ENCODE measurements at places on chromosomes 2 and 18.

DNA sequence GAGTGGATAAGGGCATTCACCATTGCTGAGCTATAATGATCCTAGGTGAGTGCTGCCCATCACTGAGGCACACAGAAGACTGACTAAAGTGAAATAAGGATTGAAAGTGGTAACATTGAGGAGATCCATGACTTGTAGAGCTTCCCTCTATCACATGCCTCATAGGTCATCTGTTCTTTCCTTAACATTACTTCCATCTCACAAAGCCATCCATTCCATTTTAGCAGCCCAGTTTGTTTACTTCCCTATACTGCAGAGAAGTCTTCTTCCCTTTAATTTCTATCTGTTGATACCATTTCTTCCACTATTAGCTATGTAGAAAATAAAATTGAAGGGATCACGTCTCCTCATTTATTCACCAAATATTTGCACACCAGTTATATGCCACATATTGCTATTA lies 32.1 kb downstream of the ME2 start:
- no peak for DNase-seq

DNA sequence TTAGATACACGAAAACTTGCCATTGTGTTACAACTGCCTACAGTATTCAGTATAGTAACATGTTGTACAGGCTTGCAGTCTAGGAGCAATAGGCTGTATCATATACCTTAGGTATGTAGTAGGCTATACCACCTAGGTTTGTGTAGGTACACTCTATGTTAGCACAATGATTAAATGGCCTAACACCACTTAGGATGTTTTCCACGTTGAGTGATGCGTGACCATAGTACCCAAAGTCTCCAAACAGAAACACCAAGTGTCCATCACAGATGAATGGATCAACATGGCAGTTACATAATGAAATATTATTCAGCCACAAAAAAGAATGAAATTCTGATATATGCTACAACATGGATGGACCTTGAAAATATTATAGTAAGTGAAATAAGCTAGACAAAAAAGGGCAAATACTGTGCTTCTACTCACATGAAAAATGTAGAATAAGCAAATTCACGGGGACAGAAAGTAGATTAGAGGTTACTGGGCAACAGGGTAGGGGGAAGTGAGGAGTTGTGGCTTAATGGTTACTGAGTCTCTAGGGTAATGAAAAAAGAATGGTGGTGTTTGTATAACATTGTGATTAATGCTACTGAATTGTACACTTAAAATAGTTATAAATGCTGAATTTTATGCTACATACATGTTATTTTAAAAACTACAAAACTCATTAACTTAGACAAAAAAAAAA lies 62.6 kb downstream of the TMEM131 start:
- no peak for DNase-seq

DNA sequence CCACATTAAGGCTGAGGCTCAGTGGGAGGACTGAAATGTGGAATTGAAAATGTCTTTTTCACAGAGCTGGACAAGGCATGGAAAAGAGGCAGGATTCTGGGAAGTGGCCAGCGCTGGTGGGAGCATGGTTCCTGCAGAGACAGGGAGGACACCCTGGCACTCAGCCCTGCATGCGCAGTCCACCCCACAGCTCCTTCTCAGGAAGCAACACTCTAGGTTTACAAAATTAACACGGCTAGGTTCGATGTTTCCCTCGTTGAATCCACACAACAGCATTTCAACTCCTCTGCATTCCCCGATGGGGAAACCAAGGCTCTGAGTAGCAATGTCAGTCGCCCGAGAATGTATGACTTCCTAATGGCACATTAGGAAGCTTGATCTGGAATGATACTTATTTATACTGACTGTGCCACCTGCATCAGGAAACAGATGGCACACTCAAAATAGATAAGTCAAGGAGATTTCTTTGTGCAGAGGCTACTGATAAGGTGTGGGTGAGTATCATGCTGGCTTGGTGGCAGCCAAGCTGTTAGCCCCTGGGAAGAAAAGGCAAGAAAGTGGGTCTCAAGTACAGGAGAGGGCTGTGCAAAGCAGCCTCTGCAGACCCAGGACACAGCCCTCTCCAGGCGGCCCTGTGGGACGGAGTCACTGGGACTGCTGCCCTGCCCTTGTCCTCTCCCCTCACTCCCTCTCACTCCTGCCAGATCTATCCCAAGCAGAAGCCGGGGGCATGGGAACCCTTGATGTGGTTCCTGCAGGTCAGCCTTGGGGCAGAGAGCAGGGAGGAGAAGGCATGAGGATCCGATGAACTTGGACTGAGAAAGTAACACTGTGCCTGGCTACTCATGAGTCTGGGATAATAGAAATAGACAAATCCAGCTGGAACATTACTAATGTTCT lies 158.4 kb upstream of the FHL2 start:
- DNase-seq: no peak

GRCh38 chr18:45962461-45962860 lies 4.7 kb downstream of the EPG5 start:
- peak; percentile 79 for DNase-seq

DNA sequence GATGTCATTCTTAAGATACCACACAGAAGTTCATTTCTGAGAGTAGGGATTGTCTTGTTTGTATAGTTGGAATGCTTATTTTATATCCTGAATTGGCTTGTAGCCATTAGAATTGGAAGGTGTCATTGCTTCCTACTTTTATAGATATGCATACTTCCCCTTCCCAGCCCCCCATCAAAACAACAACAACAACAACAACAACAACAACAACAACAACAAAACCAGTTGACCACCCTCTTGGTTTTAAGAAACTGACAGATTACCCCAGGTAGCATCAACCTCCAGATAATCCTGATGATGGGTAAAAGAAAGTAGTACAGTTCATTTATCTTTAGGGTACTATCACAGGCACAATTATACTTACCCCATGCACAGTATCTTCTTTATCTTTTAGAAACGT lies 20.0 kb downstream of the PHLPP1 start:
- DNase-seq: no peak

GRCh38 chr2:11661891-11662435 lies 8.0 kb downstream of the NTSR2 start:
- DNase-seq: no peak

GRCh38 chr2:190088917-190089316 lies 26.4 kb upstream of the MSTN start:
- DNase-seq: peak; percentile 18

GRCh38 chr18:63132819-63133200 lies 186.8 kb downstream of the BCL2 start:
- no peak for DNase-seq

GRCh38 chr2:10169053-10169578 lies 46.6 kb downstream of the RRM2 start:
- no peak for DNase-seq

- DNase-seq: no peak
Observed at GRCh38 chr18:45993438-45993837, 26.3 kb upstream of the EPG5 start.

GRCh38 chr2:96832408-96832753 lies 11.4 kb downstream of the ANKRD23 start:
- DNase-seq: no peak

DNA sequence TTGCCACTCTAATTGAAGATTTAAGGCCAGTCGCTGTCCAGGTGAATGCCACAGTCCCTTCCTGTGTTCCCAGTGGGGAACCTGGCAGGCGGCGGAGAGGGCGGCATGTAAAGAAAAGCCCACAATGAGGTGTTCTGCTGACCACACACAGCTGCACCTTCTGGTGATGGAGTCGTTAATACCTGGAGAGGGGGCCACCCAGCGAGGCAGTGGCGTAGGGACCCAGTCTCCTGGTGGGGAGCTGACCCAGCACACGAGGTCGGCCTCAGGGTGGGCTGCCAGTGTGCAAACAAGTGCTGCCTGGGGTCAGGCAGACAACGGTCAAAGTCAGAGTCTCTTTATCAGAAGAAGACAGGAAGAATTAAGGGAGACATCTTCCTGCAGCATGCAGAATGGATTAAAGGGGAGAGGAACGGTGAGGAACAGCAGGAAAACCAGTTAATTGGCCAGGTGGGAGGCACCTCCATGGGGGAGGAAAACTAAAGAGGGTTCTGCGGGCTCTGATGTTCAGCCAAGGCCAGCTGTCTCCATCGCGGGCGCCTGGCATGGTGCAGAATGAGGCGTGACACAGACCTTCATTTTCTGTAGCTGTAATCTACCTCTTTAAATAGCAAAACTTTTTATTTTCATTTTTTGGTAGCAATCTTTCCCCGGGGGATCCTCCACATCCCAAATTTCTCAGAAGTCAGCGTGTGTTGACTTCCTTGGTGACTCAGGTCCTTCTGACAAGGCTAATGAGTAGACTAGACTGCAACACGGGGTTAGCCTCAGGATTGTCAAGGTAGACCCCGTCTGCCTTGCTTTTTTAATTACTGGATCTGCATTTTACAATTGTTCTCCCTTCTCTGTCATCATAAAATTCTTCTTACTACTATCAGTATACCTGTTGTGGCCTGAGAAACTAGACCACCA lies 78.3 kb downstream of the SMAD7 start:
- DNase-seq: no peak

GRCh38 chr2:118968042-118968441 lies 26.0 kb downstream of the MARCO start:
- DNase-seq: no peak

GRCh38 chr2:203238292-203238703 lies 520 bp upstream of the CYP20A1 start:
- DNase-seq: no peak

GRCh38 chr2:151882786-151883445 lies 54.7 kb upstream of the ARL5A start:
- DNase-seq: no peak

DNA sequence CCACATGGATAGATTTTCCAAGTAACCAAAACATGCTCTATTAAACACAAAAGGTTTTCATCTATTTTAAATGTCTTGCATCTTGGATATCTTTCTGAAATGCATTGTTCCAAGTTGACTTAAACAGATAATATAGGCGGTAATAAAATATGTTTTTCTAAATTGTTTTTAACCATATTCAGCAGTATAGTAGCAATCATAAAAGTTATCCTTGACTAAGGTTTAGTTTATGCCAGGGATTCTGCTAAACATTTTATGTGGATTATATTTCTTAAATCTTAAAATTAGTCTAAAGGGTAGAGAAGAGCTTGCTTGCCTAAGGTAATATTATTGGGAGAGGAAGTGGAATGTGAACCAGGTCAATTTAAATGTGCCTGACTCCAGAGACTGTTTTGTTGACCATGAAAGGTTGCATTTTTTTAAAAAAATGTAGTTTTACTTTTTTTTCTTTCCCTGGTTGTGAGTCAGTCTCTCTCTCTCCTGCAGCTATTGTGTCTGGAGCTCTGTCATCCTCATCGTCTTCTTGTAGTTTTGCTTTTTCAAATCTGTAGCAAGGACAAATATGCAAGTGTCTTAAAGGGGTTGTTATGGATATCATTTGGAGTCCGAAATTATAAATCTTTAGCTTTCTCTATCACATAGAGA lies 309.1 kb upstream of the COL3A1 start:
- DNase-seq: no peak

- no peak for DNase-seq
Observed at GRCh38 chr18:64031411-64031810, 61.5 kb downstream of the SERPINB8 start.

- no peak for DNase-seq
Observed at GRCh38 chr2:128412181-128412871, 93.7 kb upstream of the HS6ST1 start.

DNA sequence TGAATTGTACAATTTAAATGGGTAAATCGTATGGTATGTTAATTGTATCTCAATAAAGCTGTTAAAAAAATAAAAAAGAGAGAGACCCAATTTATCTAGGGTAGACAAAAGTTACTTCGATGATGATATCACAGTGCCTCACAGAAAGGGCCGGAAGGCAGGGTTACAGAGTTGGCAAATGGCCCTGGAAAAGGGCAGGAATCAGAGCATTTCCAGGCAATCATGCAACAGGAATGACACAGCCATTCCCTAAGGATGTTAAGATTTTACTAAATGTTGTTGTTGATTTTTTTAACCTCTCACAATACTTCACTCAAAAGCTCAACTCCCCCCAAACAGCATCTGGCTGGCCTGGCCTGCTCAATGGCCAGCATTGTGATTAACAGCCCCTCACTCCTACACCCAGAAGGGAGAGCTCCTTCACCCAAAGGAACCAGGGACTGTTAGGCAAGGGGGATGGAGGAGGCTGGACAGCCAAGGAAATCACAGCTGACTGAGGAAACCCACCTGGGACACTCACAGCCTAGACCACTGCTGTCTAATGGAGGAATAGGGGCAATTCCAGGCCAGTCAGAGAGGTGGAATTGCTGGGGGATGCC lies 7.7 kb upstream of the SP100 start:
- DNase-seq: no peak

DNA sequence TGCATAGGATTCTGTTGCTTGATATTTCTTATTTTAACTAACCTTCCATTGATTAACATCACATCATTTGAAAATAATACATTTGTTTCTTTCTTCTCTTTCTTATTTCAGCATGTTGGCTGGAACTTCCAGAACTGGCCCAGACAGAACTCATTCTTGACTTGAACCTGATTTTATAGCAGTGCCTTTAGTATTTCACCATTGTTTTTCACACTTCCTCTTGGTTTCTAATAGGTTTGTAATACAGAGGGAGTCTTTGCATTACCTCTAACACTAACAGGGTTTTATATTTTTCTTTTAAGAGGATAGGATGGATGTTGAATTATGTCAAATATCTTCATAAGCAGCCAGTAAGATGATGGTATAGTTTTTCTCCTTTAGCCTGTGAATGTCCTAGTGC lies 39.2 kb downstream of the SEMA4F start:
- DNase-seq: no peak

DNA sequence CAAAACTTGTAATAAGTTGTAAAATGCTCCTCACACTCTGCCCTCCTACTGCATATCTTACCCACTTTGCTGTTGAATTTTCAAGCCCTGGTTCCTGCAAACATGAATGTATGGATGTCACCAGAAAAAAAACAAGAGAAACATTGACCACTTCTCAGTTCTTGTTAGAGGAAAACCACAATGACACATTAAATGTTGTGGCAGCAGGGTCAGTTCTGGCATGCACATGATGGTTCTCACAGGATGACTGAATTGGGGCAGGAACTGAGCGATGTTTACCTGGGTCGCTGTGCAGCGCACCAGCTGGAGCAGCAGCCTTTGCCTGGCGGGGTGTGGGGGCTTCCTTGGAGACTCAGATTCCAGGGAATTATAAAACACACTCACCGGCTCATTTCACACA lies 14.0 kb upstream of the PRKCE start:
- no peak for DNase-seq

Measured in HL-60 (cell line).